NCI-H524 treated with DMSO at 0.1 percent for 48 hours (cell line): ENCODE measurements at places on chromosomes 6 and 20.

DNA sequence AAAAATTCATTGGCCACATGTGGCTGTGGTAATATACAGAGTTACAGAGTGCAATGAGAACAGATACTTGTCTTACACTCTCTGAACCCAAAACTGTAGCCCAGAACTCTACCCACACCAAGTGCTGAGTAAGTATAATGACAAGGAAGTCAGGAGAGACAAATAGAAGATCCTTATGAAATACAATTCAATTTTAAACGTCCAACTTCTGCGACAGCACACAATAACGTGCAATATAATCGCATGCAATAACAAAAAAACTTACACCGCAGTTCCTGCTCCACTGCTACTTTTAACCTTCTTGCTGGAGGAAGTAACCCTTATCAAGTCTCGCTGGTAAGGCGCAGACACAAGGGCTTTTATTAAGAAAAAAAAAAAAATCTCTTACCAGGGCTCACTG, 881 bp downstream of the SFT2D1 start:
- no peak for DNase-seq

- DNase-seq = no peak
These were observed 7.1 kb upstream of the DDO start for GRCh38 chr6:110422444-110422822.

- no peak for DNase-seq
These were observed 8.4 kb downstream of the FOXS1 start for GRCh38 chr20:31836853-31837608.

- DNase-seq = no peak
These were observed 140.5 kb downstream of the FNDC1 start for GRCh38 chr6:159309723-159310122.

- no peak for DNase-seq
These were observed 519.4 kb upstream of the ZNF337 start for GRCh38 chr20:26216025-26216424.

- DNase-seq = no peak
These were observed 23.1 kb upstream of the ZMYND8 start for GRCh38 chr20:47379433-47380150.

GRCh38 chr20:18587665-18588573, at the start of gene DTD1:
DTD1 (plus strand) TSS chr20:18588054; CDS start chr20:18588073, 19 bp downstream.
- peak; percentile 44 for DNase-seq

- DNase-seq = no peak
These were observed 55.1 kb downstream of the TBXT start for GRCh38 chr6:166112580-166112979.

GRCh38 chr20:59434960-59435359, 134.5 kb downstream of the EDN3 start:
- DNase-seq = peak; percentile 22

DNA sequence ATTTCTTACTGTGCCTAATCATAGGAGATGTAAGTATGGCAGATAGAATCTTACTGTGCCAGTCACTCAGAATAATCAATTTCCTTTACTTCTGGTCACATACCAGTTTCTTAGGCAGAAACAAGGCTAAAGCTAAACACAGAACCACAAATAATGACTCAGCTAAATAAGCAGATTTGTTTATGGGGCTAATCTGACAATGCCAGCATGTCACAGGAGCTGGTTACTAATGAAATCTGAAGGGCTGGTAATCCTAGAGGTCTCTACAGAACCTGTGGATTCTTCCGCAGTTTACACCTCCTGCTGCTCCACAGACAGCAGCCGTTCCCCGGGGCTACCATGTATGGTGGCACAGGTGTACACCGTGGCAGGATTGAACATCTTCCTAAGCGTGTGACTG, 80.8 kb downstream of the LYRM4 start:
- no peak for DNase-seq
